ENCODE measurements at places on chromosomes 1 and 21.
A peak's percentile ranks its signal among the peaks of the same experiment; 100 is the strongest.

DNA sequence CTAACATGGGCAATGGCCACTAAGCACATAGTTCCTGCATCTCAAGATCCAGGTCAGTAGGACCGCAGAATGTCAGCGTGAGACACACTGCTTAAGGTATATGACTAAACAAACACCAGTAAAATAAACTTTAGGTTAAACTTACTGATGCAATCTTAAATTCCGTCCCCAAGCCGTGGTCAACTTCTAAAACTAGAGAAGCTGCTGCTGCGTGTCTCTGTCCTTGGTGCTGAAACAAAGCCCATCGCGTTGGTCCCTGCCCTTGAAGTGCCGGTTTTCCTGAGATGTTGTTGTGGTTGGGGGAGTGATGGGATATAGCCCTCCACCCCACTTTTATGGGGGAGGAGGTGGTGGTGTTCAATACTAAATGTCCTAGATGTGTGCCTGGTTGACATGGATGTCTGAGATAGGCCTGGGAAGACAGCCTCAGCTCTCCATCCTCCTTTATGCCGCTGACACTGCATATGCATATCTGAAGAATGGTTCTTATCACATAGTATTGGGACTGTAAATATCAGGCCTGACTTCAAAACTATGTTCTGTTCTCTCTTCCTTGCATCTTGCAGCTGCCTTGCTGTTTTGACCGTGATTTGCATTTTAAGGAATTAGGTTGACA lies 72.0 kb upstream of the KCNA3 start:
- no peak for DNase-seq

- peak; percentile 79 for DNase-seq
Observed at GRCh38 chr1:156500793-156501506, 375 bp upstream of the MEF2D start.

GRCh38 chr1:110243574-110243973 lies 33.5 kb downstream of the KCNC4 start:
- DNase-seq, result peak; percentile 48

- DNase-seq, result no peak
Observed at GRCh38 chr1:179808503-179808902, 65.4 kb downstream of the FAM163A start.

DNA sequence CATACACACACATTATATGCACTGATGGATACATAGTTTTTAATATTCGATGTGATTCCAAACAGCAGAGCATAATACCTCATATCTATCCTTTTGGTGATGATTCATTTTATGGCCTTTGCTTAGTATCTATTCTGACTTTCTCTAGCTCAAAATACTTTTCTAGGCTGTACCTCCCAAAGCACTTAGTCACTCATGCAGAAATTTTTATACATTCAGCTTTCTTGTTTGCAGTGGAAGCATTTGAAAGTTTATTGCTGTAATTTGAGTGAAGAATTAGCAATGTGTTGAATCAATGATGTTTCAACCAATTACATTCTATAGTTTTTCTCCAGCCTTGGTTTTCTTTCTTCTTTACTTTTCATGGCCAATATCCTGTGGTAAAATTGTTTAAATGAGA lies 66.7 kb downstream of the LBR start:
- no peak for DNase-seq

DNA sequence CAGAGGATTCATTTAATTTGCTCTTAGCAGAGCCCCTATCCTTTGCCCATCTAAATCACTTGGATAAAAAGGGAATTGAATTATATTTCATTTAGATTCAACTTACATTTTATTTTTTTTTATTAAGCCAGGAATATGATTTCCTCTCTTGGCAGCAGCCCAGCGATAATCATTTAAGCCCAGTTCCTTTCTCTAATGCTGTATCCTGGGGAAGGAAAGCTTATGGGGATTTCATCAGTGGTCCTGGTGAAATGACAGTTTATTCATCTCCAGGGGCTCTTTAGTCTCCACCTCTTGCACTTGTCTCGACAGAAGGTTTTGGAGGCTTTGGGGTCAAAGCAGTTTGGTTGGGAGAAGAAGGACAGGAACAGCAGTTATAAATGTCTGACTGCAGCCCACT lies 50.4 kb upstream of the LRRC8D start:
- DNase-seq, result no peak

GRCh38 chr1:233679591-233680373 lies 65.9 kb downstream of the KCNK1 start:
- DNase-seq, result no peak

DNA sequence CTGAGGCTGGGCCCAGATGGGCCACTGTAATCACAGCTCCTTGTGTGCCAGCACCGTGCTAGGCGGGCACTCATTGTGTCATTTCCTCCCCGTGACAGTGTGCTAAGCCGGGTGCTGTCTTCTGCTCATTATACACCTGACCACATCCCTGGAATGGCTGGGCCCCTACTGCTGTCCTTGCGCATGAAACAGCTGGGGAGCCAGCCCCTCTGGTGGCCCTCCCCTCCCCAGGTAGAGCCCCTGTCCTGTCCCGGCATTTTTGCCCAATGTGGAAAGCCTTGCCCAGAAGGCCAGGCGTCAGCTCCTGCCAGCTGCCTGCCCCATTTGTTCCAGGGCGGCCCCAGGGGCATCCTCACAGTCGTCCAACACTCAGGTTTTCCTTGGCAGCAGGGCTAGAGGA lies 107.4 kb upstream of the CASZ1 start:
- DNase-seq, result no peak

DNA sequence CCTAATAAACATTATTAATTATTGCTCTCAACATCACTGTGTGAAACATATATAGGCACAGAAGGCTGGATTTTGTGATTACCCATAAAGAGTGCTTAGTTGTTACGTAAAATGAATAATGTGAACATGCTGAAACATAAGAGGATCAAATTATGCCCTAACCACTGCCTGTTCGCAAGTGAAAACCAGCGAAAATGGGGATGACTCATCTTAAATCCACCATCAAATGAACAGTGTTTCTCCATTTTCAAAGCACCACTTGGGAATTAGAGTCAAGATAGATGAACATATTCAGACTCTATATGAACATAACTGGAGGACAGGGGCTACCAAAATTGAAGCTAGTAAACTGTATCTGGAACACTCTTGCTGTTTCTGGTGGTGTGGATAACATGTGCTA lies 386.2 kb downstream of the HHIPL2 start:
- DNase-seq, result no peak

DNA sequence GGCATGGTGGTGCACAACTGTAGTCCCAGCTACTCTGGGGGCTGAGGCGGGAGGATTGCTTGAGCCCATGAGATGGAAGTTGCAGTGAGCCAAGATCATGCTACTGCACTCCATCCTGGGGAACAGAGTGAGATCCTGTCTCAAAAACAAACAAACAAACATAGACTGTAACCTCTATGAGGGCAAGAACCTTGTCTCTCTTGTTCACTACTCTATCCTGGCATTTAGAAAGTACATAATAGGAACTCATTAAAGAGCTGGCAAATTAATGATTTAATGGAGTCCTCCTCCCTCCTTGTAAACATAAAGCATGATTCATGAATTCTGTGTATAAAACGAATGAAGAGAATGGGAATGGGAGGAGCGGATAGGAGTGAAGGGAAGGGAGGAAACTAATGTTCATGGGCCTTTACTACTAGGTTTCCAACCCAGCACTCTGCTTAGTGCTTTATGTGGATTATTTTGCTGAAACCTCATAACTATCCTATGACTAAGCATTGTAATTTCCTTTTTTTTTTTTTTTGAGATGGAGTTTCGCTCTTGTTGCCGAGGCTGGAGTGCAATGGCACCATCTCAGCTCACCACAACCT lies 8.6 kb downstream of the LMOD1 start:
- no peak for DNase-seq

- DNase-seq, result no peak
Observed at GRCh38 chr1:214058076-214058475, 70.3 kb downstream of the PROX1 start.

DNA sequence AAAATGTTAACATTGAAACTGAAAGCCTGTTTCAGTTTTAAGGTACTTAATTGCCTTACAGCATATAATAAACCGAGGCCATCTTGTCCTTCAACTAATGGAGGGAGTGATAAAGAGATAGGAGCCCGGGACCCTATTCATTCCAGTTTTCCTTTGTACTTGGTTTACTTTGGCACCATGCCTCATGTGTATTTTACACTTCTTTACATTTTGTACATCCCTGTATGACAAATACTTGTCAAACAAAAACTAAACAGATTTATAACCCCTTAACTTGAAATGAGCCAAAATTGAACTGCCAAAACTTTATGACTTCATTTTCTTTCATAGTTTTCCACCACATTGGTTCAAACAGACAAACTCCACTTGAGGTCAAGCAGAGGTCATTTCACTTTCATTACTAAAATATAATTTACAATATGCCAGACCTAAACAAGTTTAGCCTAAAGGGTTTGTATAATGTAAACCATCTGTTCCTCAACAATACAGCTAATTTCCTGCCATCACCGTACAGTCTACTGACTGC lies 30.9 kb upstream of the UBE2U start:
- DNase-seq, result no peak

- DNase-seq, result no peak
Observed at GRCh38 chr1:115454837-115455511, 116.9 kb upstream of the NGF start.

DNA sequence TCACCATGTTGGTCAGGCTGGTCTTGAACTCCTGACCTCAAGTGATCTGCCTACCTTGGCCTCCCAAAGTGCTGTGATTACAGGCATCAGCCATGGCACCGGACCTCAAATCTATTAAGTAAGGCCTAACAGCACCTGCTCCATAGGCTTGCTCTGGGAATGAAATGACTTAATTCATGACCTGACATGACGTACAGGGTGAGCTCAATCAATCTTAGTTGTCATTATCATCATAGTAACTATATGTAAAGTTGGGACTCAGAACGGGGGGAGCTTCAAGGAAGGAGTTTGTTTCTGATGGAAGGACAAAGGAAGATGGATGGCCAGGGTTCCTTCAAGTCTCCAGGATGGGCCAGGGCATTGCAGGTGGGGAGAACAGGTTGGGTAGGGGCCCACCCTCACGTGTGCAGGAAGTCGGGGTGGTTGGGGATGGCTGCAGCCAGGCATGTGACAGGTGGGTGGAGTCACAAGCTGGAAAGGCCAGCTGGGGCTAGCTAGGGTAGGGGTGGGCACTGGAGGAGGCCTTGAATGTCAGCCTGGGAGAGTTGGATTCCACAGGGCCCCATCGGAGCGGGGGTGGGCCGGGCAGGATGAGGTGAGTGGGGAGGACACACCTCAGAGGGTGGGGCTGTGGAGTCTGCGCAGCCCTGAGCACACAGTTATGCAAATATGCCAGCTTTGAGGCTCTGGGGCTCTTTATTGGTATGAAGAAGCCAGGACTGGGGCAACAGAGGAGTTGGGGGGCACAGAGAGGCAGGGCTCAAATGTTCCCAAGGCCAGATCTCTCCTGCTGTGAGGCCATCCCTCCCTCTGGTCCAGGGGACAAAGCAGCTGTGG lies 9.6 kb downstream of the TRIM62 start:
- DNase-seq, result no peak

GRCh38 chr1:29829448-29830344 lies 593.4 kb downstream of the PTPRU start:
- no peak for DNase-seq

DNA sequence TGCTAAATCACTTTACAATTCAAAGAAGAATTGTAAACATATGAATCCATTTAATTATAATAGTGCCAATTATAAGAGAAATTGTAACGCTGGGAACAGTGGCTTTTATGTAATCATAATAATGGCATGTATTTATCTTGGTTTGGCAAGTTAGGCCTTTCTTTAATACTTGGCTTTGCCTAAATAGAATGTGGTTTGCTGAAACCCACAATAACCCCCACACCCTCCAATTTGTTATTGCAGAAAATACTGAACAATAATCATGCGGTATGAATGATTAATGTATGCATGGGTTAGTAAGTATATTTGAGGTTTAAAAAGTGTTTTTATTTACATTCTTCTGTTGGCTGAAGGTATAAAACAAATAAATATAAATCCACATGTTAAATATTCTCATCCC lies 138.2 kb downstream of the NFIA start:
- DNase-seq, result no peak

DNA sequence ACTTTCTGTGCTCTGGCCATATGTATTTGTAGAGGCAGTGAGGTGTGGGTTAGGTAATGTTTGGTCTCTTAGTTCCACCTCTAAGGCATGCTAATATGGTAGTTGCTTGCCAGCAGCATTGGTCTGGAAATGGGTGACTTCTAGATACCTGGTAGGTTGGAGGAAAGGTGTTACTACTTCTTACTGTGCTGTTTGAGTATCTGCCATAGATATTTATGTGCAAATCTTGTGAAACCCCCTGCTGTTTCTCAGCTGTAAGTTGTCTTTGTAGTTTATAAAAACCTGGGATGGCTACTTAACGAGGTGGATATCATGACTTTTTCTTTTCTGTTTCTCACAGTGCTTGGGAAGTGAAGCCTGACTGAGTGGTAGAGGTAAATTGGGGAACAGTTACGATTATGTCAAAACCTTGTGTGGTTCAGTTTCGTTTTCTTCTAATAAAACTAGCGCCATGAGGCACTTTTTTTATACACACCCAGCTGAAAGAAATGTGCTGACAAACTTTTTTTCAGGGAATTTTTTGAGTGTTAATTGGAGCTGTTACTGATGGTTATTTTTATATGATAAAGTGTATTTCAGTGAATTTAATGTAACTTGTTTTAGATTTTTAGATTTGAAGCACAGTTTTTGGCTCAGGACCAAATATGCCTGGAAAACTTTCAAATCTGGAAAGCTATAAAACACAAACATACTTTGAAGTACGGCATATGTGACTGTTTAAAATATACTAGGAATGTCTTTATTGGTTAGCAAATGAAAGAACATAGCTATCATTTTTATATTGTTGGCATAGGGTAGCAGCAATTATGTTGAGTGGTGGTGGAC lies 42.1 kb downstream of the CAMSAP2 start:
- peak; percentile 35 for DNase-seq

- no peak for DNase-seq
Observed at GRCh38 chr1:8137481-8138244, 111.6 kb upstream of the ERRFI1 start.

GRCh38 chr1:234705615-234706014 lies 95.6 kb upstream of the IRF2BP2 start:
- DNase-seq, result no peak

- no peak for DNase-seq
Observed at GRCh38 chr1:32316903-32317277, 19.1 kb downstream of the MARCKSL1 start.

DNA sequence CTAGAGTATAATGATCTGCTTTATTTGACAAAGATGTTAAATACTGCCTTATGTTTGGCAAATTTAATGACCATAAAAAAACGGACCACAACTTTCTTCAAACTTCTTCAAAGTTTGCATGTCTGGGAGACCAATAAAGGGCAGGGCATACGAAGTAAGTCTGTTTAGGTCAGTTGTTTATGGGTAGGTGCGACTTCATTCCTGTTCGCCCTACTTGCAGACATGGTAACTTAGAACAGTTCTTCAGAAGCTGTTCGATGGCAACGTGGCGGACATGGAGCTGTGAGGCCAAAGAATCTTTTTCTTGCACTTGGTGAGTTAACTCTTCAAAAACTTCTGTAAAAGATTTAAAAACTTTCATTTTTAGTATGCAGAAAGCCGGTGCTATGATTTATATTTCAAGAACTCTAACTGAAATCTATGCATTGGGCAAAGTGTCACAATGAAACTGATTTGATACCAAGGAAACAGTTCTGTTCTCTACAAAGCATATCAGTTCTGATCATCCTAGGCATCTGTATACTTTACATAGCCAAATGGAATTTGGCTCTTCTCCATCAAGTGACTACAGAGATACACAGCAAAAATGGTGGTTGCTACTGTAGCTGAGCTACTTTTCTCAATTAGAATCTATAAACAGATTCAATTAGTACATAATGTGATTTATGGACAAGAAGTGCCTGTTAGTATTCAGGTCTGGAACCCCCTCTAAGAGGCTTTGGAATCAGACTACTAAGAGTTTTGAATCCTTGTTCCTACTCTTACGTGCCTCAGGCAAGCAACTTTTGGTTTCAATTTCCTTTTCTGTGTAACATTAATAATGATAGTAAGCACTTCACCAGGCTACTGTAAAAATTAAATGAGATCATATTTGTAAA lies 25.7 kb downstream of the C21orf91 start:
- no peak for DNase-seq
